ENCODE measurements at places on chromosomes 5 and 9.

GRCh38 chr9:4866239-4866969 is 73.7 kb downstream of the RCL1 start:
- no peak for DNase-seq

DNA sequence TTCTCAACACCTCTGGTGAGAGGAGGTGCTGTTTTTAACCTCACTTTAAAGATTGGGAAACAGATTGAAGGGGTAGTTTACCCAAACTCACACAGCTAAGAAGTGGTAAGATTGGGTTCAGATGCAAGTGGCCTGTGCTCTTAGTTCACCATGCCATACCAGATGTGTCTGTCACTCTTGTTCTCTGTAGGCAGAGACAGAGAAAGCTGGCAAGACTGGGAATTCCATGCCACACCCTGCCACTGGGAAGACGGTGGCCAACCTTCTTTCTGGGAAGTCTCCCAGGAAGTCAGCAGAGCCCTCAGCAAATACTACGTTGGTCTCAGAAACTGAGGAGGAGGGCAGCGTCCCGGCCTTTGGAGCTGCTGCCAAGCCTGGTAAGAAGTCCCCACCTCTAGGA is 11.0 kb downstream of the TCOF1 start:
- DNase-seq: no peak

GRCh38 chr9:76980566-76980965 is 38.9 kb upstream of the FOXB2 start:
- DNase-seq: no peak

DNA sequence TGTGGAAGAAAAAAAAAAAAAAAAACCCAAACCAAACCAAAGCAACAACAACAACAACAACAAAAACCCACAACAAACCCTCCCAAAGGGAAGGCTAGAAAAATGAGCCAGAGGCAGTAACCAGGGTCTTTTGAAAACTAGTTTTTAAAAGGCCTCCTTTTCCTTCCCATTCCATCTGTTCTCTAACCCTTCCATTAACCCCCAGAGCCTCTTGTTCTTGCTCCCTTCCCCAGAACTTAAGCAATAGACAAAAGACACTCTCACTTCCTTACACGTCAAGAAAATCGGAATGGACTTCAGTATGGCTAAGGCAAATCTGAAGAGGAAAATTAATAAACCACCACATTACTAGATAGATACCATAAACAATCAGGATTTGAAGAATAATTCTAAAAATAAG is 292.8 kb downstream of the ARL15 start:
- DNase-seq: no peak

- DNase-seq: no peak
Measured at GRCh38 chr5:38831909-38832308, 13.9 kb upstream of the OSMR start.

DNA sequence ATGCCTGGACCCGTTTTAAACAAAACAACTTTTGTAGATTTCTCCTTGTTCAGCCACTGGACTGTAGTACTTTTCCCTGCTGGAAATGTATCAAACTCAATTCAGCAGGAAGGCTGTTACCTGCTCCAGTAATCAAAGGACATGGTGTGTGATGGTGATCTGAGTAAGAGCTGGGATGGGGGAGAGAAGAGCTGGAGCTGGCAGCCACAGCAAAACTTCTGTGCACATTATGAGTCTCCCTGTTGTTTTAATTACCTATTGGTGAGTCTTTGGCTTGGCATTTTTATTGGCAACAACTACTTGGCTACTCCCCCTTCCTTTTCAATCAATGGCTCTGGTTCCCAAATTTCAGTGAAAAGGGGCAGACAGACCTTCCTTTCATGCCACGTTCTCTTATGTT is 9.7 kb downstream of the NREP start:
- DNase-seq: no peak

DNA sequence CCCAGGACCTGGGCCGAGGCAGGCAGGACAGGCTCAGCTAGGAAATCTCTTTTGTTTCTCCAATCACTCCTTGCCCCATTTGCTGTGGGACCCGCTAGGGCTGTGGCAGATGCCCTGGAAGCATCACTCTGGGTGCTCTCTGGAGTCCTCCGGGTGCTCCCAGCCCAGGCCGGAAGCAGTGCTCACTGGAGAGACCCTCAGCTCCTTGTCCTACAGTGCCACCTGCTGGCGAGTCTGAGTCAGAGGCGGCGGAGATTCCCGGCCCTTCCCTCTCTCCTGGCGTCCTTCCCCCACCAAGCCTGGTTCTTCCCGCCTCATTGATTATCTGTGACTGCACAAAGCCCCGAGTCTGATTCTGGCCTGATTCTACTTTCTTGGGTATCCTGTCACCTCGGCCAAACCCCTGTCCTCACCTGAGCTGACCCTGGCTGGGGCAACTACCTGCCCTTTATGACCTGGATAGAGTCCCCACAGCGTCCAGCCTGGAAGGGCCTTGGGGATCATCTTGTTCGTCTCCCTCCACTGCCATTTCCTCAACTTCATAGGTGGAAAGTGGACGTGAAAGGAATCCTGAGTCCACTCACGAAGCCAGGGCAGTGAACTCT is 7.3 kb upstream of the BARHL1 start:
- no peak for DNase-seq

Measured in activated naive CD4-positive, alpha-beta T cell treated with anti-CD3 and anti-CD28 coated beads, Interleukin-2, amount 50 U/mL, for 16 hours (primary cell).